Non-pigmented ciliary epithelial cell (primary cell): ENCODE measurements at places on chromosomes 6 and 20.
A peak's percentile ranks its signal among the peaks of the same experiment; 100 is the strongest.

GRCh38 chr6:43748765-43749164, 21.2 kb upstream of the VEGFA start:
- DNase-seq, result no peak

DNA sequence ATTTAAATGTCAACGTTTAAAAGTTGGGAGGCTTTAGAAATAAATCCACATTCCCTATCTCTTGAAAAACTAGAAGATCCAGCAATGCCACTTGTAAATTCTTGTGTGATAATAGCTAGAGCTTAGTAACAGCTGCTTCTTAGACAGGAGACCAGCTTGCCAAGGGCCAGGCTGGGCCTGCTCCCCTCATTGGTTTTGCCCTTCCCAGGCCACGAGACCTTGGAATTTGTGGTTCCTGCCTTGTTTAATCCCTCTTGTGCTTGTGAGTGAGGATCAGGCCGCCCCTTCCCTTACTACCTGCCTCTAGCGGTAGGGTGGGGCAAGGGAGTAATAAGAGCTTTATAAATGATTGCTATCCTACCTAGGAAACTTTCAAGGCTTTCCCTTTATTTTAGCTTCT, 363.5 kb downstream of the SYNE1 start:
- no peak for DNase-seq

DNA sequence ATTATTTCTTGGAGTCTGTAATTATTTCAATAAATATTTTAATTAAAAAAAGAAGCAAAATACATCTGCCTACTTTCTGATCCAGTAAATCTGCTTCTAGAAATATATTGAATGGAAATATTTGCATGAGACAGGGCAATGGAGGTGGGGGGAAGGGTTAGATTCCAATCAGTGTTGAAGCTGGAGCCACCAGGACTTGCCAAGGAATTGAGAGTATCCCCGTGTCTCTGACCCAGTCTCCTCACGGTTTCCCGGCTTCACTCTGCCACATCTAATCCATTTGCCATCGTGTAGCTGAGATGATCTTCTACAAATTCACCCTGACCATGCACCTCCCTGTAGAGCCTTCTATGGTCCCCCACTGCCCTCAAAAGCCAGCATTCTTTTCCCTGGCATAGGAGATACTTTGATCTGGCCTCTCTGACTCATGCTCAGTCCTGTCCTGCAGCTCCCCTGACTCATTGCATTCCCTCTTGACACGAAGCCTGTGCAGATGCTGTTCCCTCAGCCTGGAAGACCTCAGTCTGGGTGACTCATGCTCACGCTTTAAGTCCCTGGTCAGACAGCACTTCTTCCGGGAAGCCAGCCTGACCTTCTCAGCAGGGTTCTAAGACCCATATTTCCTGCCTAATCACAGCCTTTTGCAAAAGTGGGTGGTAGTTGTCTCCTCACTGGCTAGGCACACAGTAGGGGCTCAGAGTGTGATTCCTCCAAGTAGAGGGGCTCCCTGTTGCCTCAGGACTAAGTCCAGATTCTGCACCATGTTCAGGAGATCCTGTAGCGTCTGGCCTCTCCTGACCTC, 23.0 kb upstream of the FKBP1A start:
- DNase-seq, result peak; percentile 92

GRCh38 chr6:44237813-44238433, 9.0 kb upstream of the HSP90AB1 start:
- no peak for DNase-seq

DNA sequence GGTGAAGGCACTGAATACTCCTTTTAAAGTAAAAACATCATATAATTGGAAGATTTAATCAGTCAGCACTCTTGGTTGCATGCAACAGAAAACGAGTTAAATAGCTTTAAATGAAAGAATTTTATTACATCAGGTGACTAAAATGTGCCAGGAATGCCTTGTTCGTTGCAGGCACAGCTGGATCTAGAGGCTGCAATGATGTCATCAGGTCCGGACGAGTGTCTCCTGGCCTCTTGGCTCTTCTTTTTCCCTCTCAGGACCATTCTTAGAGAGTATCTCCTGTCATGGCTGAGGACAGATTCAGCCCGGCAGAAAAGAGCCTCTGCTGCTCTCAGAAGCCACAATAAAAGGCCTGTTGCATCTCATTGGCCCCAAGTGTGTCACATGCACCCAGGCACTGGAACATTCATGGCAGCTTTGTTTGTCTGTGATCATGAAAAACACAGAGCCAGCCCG, 510.7 kb upstream of the SULF2 start:
- DNase-seq, result peak; percentile 42

DNA sequence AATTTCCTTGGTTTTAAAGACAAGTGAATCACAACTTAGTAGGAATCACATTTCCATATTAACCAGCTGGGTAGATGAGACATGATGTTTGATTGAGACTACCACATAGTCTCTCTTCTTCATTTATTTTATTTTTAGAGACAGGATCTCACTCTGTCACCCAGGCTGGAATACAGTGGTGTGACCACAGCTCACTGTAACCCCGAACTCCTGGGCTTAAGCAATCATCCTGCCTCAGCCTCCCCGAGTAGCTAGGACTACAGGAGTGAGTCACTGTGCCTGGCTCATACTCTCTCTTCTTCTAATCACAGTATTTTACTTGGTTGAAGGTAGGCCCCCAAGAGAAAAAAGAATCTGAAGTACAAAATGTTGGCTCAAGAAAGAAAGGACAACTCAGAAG, 80.2 kb upstream of the ASF1A start:
- DNase-seq, result peak; percentile 26

DNA sequence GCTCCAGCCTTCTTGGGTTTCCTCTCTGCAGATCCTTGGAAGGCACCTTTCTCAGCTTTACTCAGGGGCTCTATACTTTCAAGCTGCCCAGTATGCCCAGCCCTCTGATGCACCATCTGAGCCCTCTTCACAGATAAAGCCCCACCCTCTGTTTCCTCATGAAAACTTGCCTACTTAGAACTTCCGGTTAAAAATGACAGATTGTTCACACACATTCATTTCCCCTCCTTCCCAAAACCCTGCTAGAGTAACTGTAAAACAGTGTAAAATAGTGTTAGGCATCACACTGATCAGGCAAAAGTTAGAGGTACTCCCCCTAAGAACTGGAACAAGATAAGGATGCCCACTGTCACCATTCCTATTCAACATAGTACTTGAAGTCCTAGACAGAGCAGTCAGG, 14.0 kb upstream of the GCM1 start:
- no peak for DNase-seq

DNA sequence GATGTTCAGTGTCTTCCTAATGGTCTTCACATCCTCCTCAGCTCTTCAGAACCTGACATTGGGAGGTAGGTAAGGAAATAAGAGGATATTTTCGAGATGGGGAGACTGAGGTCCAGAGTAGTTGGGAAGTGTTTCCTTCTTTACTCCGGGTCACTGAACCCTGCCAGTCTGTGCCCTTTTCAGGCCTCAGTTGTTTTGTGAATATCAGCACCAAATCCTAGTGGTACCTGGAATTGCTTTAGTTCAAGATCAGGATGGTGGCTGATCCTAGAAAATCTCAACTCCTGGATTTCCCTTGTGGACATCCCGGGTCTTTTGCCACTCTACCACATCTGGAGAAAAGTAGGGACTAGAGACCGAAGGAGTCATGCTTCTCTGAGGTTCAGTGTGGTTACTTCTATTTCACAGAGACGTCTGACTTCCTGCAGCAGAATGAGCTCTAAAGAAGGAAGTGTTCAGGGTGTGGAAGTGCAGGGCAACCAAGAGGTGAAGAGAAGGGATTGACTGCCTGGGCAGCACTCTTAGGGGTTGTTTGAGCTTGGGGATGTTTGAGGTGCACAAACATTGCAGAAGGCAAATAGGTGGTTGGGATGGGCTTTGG, 995 bp downstream of the STK4 start:
- no peak for DNase-seq

GRCh38 chr6:27630727-27631608, 158.1 kb upstream of the ZNF184 start:
- no peak for DNase-seq

GRCh38 chr6:5785249-5785648, 221.5 kb downstream of the NRN1 start:
- DNase-seq, result no peak

- DNase-seq, result no peak
Observed at GRCh38 chr6:117022774-117023173, 145.7 kb downstream of the RFX6 start.

DNA sequence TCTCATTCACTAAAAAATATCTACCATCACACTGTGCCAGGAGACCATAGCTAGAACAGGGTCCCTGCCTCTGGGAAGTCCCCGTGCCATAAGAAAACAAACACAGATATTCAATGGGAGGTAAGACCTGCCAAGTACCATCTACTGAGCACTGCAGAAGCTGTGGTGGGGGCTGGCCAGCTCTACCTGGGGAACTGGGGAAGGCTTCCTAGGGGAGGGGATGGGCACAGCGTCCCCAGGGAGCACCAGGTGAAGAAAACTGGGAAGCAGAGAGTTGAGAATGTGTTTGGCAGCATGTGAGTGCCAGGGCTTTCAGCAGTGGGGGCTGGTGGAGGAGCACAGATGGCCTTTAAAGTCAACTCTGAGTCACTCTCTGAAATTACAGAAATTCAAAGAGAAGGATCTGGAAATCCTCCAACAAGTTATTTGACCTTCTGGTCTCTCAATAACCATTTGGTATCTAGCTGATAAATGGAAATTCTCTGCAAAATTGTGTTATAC, 85.2 kb downstream of the SHLD1 start:
- DNase-seq, result no peak

GRCh38 chr20:23641936-23642751, 4.4 kb upstream of the CST3 start:
- peak; percentile 65 for DNase-seq

- no peak for DNase-seq
Observed at GRCh38 chr6:153852481-153852880, 186.6 kb upstream of the OPRM1 start.

DNA sequence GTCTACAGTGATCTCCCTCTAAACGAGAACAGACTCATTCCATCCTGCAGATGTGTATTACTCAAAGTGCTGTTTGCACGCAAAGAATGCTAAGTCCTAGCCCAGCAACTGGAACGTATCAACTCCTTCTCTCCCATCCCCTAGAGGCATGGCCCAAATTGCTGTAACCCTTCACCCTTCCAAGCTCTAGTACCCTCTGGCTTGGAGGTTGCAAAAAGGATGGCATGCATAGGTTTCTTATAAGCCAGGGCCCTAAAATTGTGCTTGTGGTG, 71.5 kb upstream of the TGM3 start:
- no peak for DNase-seq

- peak; percentile 83 for DNase-seq
Observed at GRCh38 chr6:11586536-11586935, 49.0 kb downstream of the TMEM170B start.

GRCh38 chr6:139529420-139529819, 155.0 kb upstream of the CITED2 start:
- DNase-seq, result no peak

DNA sequence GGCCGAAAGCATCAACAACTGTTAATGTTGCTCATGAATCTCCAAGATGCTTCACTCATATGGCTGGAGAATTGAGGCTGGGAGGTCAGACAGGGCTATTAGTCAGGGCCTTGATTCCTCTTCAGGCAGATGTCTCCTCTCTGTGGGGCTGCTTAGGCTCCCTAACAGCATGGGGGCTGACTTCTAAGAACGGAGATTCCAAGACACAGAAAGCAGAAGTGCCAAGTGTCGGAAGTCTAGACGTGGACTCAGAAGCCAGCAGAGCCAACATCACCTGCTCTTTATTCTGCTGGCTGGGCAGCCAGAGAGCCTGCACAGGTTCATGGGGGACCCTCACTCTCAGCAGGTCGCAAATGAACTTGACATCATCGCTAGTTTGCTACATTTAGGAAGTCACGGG, 279.8 kb downstream of the CDH26 start:
- DNase-seq, result no peak

DNA sequence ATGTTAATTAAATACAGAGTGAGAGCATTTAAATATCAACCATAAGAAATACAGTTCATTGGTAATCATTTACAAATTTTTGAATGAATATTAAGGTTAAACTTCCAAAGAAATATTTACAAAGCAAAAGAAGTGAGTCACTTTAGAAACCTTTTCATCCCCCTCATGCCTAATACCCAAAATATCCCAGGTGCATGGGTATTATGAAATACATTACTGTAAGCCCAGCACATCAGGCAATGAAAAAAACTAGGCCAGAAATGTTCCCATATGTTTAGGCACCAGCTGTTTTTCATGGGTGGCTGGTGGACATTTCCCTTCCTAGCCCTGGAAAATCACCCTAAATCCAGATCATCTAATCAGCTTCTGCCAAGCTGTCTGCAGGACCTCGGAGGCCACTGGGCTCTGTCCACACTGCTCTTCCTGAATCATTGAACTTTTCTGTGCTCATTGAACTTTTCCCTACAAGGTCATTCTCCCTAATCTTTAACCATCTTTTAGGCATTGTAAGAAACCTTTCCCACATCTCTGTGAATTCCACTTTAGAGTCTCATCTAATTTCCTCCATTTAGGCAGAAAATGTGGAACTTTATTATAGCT, 145.3 kb upstream of the STXBP5 start:
- DNase-seq, result no peak

DNA sequence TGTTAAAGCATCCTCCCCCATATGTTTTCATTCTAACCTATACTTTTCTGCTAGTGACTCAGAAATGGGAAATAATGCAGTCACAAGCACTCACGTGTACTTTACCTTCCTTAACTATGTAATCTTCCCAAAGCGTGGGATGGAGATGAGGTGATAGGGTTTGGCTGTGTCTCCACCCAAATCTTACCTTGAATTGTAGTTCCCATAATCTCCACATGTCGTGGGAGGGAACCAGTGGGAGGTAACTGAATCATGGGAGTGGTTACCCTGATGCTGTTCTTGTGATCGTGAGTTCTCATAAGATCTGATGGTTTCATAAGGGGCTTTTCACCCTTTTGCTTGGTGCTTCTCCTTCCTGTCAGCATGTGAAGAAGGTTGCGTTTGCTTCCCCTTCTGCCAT, 35.4 kb downstream of the AGPAT4 start:
- no peak for DNase-seq

GRCh38 chr6:19753826-19754225, 83.3 kb upstream of the ID4 start:
- DNase-seq, result no peak

DNA sequence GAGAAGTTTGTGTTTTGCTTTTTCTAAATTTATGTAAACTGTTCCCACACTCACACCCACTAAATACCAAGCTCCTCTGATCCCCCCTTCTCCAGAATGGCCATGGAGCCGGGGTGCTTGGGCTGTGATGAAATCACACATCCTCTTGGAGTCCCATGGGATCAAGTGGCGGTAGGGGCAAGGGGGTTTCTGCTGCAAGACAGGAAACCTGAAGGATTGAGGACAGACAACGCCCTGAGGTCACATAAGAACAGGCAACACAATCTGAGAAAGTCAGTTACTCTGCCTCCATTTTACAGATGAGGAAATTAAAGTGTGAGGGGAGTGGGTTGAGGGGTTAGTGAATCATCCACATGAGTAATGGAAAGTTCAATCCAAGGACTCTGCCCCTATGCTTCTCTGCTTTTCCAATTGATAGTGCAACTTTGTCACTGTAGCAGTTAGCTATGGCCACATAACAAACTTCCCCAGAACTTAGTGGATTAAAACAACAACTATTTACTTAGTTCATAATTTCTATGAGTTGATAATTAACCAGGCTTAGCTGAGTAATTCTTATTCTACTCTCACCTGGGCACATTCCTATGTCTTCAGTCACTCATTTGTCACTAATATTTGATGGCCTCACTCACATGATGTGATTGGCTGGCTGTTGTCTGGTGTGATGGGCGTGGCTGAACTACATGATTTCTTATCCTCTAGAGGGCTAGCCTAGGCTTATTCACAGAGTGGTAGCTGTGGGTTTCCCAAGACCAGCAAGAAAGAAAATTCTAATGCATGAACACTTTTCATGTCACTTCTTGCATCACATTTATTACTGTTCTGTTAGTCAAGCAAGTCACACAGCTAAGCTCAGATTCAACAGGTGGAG, 311.1 kb upstream of the RNF24 start:
- DNase-seq, result no peak

GRCh38 chr20:11826334-11826733, 91.4 kb upstream of the BTBD3 start:
- DNase-seq, result no peak
